ENCODE measurements at places on chromosomes 11 and 22.
A peak's percentile ranks its signal among the peaks of the same experiment; 100 is the strongest.

GRCh38 chr11:88377144-88377543 lies 39.6 kb upstream of the CTSC start:
- no peak for DNase-seq

- DNase-seq = no peak
Measured at GRCh38 chr22:31973739-31974138, 29.4 kb downstream of the YWHAH start.

- DNase-seq = no peak
Measured at GRCh38 chr11:115874843-115875242, 370.6 kb upstream of the CADM1 start.

GRCh38 chr11:86499723-86500129 lies 125.0 kb downstream of the CCDC81 start:
- no peak for DNase-seq

DNA sequence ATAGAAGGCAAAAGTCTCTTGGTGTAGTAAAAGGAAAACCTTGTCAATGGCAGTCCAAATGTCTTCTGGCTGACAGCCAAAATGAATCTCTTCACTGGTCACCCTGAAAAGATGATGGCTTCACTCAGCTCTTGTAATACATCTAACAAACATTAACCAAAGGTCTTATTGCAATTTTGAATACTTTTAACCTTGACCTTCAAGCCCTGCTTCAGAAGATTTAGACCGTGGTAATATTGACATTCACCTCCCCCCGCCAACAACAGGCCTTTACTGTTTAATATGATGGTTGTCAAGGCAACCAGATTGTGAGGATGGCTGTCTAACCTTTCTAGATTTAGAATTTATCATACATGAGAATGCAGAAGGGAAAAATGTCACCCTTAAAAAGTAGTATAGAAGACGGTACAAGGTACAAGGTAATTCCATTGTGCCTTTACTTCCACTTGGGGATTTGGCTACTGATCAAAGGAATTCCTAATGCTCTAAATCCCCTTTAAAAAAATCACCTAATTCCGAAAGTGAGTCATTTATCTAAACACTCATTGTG lies 342.3 kb downstream of the LARGE1 start:
- no peak for DNase-seq

- no peak for DNase-seq
Measured at GRCh38 chr11:72727521-72727920, 24.7 kb downstream of the ARAP1 start.

DNA sequence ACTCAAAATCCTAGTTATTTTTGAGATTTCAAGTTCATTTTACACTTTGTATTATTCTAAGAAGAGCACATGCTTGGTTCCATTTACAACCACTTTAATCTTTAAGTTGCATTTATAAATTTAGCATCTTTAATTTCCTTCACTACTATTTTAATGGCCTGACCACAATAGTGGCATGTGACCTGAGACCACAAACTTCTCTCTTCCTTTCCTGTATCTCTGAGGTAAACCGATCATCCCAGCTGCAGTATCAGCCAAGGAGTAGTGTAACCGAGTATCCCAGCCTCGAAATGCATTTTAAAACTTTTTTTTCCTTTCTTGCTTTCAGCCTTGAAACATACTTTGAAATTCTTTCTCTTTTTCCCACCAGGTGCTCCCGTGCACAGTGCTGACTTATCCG lies 28.7 kb upstream of the CBX6 start:
- no peak for DNase-seq

DNA sequence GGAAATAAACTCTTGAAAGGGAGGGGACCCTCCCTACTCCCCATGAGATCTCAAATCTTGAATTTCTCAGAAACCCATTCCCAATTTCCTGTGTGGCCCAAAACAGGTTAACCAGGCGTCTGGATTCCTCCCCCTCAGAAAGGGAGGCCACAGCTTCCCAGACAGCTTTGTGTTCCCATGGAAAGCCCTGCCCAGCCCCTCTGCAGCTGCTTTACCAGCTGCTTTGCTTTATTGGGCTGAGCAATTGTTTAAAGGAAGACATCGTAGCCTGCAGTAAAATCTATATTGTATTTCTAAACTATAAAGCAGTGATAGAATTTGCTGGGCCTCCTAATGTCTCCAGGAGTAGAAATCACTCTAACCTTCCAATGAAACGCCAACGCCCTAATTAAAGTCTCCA lies 97.4 kb downstream of the CHST1 start:
- DNase-seq = no peak

DNA sequence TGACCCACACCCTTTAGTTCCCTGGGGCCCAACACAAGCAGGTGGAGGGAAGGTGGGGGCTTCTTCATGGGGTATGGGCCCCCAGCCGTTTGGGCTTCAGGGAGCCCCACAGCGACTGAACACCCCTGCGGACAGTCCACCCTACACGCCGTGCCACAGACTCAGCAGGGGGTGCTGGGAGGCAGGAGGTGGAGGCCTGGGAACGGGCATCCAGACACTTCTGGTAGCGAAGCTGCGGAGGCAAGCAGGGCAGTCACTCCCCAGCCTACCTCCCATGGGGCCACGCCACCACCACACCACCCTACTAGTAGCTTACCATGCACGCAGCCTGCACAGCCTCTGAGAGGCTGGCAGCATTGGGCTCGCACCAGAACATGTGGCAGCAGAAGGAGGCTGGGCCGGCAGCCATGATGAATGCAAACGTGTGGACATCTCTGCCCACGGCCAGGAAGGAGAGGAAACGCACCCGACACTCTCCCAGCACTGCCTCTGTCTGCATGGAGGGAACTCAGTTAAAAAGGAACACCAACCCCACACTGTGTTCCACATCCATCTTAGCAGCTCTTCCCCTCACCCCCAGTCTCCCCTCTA lies 5.3 kb downstream of the SMPD1 start:
- DNase-seq = no peak

DNA sequence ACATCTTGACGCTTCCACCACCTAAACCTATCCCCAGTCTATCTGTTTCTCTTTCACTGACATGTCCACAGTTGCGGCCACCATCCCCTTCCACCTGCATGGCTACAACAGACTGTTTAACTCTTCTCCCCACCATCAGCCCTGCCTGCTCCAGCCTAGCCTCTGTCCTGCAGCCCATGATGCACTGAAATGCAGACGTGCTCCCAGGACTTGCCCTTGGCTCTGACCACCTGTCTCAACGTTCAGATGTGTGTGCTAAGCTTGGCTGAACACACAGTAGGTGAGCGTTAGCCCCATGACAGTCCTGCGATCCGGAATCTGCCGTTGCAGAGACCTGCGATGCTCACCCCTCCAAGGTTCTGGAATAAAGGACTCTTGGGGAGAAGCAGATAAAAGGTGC lies 22.7 kb downstream of the CBX7 start:
- DNase-seq = no peak

- DNase-seq = no peak
Measured at GRCh38 chr22:29275167-29275566, 7.1 kb downstream of the EWSR1 start.

DNA sequence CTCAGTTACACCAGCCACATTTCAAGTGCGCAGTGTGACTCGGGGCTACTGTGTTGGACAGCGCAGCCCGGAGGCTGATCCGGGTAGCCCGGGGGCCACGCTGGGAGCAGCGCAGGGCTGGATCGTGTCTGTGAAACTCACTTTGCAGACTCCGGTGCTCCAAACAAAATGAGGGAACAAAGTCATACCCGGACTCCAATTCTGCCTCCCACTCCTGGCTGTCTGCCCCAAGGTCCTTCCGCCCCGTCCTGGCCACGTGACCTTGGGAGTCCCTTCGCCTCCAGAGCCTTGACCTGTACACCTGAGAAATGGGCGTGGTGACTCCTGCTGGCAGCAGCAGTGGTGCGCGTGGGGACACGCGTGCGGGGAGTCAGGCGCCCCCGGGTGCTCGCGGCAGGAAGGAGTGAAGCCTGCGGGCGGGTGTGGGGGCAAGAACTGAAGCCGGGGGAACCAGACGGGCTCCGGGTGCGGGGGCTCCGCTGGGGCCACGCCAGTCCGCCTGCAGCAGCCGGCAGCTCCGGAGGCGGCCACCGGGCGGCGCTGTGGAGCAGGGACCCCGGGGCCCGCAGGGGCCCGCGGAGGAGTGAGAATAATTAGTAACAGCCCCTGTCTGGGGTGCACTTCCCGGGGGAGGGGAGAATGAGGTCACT lies 42.4 kb downstream of the KCNJ4 start:
- peak; percentile 48 for DNase-seq

- no peak for DNase-seq
Measured at GRCh38 chr11:100766764-100767163, 79.7 kb downstream of the ARHGAP42 start.
